NCI-H460 (cell line): ENCODE measurements at places on chromosomes 5 and 9.
A peak's percentile ranks its signal among the peaks of the same experiment; 100 is the strongest.

DNA sequence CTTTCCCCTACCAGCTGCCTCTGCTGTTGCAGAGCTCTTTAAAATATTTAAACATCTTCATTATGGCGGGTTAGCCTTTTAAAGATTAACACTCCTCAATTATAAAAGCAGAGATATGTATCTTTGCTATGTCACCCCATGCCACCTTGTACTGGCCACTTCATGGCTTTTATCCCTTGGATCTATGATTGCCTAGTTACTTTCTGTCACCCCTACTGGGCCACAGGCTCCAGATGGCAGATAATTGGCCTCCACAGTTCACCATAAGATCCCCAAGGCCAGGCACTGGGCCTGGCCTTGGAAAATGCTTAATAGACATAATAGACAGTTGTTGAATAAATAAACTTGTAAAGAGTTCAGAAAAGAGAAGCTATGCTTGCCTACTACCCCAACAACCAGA, 142.0 kb upstream of the SHB start:
- DNase-seq, result no peak

- no peak for DNase-seq
These were observed 110.8 kb downstream of the HMHB1 start for GRCh38 chr5:143922718-143923117.

DNA sequence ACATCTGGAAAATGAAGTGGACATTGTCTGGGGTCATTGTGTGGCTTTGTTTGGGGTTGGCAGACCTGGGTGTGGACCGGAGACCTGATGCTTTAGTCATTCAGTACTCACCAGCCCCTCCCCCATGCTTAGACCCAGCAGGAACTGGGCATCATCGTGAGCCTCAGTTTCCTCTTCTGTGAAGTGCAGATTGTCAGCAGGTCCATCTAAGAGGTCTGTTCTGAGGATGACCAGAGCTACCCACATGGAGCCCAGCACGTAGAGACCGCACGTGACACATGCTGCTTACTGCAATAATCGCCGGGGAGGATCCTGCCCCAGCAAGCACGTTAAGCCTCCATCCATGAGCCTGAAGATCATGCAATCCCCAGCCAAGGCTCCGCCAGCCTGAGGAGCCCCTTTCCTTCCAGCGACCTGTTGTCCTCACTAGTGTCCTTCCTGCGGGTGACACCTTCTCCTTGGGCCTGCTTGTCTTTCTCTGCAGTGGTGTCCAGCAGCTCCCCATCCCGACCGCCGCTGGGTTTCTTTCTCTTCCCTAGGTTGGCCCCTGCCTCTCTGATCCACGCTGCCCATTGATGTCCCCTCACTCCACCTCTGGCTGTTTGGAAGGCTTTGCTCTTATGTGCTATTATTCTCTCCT, 26.7 kb upstream of the IRX4 start:
- DNase-seq, result no peak

DNA sequence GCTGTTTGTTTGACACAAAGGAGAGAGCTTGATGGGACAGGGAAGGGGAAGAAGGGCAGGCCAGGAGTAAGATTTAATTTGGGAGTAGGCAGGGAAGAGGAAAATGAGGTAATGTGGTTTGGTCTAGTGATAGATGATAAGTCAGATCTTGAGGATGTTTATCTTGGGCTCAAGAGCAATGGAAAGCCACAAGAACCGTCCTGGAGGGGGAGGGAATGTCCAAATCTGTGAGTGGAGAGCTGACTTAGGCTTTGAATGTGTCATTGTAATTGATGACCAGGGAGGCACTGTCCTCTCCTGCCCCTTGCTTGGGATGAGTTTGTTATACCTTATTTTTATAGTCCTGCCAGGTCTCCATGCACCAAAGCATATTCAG, 37.5 kb downstream of the MAMDC2 start:
- no peak for DNase-seq

DNA sequence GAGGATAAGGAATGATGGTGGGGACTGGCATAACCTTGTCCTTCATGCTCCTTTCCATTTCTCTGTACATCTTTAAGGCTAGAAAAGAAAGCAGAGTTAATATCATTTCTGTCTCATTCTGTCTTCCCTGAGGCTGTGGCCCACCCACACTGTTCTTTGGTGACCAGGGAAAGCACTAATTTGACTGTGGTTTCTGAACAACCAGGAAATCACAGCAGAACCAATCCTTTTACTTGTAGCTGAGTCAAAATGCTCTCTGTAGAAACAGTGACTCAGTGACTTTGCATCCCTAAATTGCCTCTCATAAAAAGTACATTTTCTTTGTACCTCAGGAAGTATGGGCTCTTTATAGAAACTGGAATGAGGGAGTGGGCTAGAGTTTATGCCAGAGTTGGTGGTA, 28.1 kb downstream of the IL33 start:
- no peak for DNase-seq

- DNase-seq, result no peak
These were observed 169.4 kb downstream of the IRX2 start for GRCh38 chr5:2582106-2582505.

DNA sequence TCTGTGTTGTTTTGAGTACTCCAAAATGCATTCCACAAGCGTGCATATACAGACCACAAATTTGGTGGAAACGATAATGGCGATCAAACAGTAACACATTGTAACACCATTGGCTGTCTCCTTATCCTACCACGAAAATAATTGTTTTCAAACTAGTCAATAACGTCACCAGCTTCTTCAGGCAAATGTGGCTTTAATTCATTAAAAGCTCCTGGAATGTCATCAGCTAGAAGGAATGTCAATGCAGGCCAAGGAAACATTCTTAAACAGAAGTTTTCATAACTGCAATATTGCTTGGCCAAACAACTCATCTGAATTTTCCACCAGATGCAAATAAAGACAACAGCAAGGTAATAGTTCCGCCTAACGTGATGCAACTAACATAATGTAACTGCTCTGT, 71.6 kb upstream of the XPA start:
- DNase-seq, result no peak

GRCh38 chr5:164651546-164652275, 1146.3 kb downstream of the MAT2B start:
- DNase-seq, result no peak

DNA sequence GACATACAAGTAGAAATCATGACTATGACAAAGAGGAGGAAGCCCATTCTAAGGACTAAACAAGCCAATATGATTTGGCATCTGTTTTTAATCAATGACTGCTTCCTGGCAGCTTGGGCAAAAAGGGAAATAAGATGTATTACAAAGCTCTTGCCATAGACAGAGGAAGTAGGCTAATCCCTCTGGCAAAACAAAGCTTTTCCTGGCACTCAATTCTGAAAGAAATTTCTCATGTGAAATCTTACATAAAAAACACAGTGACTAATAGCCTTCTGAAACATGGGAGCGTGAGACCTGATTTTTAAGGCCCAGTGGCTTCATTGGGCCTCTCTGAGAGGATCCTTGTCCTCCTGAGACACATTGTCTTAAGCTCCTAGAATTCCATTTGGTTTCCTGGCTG, 93.6 kb downstream of the COL23A1 start:
- DNase-seq, result no peak

- DNase-seq, result no peak
These were observed 184.9 kb downstream of the SMC2 start for GRCh38 chr9:104278929-104279496.

GRCh38 chr5:68277431-68277830, 61.9 kb downstream of the PIK3R1 start:
- no peak for DNase-seq

DNA sequence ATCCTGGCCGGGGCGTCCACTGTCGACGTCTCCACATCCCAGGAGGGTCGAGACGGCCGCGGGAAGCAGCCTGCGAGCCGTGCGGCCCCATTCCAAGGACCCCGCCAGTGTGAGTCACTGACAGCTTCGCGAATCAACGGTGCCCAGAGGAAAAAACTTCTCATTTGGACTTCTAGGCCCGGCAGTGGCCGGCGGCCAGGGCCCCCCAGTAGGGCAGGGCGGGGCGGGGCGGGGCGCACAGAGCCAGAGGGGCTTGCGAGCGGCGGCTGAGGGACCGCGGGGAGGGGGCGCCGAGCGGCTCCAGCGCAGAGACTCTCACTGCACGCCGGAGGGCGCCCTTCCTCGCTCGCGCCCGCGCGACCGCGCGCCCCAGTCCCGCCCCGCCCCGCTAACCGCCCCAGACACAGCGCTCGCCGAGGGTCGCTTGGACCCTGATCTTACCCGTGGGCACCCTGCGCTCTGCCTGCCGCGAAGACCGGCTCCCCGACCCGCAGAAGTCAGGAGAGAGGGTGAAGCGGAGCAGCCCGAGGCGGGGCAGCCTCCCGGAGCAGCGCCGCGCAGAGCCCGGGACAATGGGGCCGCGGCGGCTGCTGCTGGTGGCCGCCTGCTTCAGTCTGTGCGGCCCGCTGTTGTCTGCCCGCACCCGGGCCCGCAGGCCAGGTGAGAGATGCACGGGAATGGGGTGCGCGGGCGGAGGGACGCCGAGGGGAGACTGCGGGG, at the start of gene F2R:
TSS of gene F2R (plus strand) at position 391 of the 720 bp plus-strand sequence. CDS start at position 573, 182 bp downstream.
- DNase-seq, result peak; percentile 17

- no peak for DNase-seq
These were observed 114.9 kb downstream of the PDZD2 start for GRCh38 chr5:31753700-31754357.

DNA sequence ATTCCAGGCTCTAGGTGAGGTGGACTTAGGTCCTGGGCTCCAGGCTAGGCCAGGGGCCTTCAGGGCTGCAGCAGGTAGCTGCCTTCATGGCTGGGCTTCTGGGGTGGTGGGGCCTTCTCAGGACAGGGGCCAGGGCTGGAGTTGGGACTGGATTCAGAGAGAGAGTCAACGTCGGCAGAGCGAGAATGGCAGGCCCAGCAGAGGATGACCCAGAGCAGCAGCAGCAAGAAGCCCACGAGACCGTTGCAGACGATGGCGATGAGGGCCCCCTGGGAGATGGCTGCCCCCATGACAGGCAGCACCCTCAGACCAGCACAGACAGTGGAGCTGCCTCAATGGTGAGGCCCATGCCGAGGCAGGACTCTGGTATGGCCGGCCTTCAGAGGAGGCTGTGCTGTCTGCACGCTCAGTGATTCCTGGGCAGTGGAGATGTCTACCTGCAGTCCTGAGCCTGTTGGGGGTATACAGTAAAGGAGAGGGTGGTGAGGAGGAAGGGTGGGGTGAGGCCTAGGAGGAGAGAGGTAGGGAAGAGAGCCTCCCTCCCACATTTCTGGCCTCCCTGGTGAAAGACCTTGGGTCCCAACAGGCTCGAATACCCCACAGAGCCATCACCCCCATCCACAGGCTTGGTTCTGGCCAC, 1.3 kb downstream of the ENHO start:
- no peak for DNase-seq

GRCh38 chr9:14515571-14516198, 177.5 kb downstream of the ZDHHC21 start:
- DNase-seq, result no peak

DNA sequence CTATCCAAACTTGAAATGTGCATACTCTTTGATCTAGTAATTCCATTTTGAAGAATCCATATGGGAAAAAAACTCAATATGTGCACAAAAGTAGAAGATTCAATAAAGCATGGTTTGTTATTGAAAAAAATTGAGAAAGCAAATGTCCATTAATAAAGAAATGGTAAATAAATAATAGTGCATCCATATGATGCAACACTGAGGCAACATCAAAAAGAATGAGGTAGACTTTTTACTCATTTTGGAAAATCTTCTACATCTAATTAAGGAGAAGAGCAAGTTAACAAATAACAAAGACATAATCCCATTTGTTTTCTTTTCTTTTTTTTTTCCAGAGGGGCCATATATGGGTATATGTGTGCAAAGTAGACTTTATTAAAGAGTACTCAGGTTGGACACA, 52.5 kb upstream of the FST start:
- no peak for DNase-seq

- DNase-seq, result no peak
These were observed 591.8 kb upstream of the CLINT1 start for GRCh38 chr5:158450751-158451171.

- DNase-seq, result no peak
These were observed 126.8 kb downstream of the PDE8B start for GRCh38 chr5:77337246-77337645.

GRCh38 chr5:141431286-141431685, 979 bp downstream of the PCDHGA12 start:
- DNase-seq, result no peak

- no peak for DNase-seq
These were observed 56.6 kb downstream of the GNAQ start for GRCh38 chr9:77975036-77975435.

- peak; percentile 47 for DNase-seq
These were observed 3.9 kb downstream of the EXOC3 start for GRCh38 chr5:446883-447263.

- DNase-seq, result no peak
These were observed 85.7 kb upstream of the ARRDC3 start for GRCh38 chr5:91468651-91469422.

GRCh38 chr5:124645396-124645795, 101.0 kb downstream of the ZNF608 start:
- DNase-seq, result no peak

DNA sequence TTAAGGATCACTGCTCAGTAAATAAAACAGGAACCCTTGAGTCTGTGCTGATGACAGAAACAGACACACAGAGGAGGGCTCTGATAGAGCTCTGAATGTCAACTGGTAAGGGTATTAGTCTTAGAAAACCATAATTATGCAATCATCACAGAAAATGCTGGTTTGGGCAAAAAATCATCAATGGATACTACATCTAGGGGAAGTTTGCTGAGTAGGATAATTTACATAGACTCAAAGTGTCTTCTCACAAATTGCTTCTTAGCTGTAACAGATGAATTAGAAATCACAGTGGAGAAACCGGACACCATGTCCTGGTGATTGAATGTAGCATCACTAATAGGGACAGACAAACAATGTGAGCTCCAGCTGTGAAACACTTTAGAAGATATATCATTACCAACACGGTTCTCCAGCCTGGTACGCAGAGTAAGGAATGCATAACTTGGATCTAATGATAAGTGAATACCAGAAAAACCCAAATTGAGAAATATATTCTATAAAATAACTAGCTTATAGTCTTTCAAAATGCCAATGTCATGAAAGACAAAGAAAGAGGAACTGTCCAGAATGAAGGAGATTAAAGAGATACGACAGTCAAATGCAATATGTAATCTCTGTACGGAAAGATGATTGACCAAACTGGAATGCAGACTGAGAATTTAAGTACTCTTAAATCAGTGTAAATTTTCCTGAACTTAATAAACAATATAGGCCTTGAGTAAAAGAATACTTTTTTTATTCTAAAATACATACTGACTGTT, 17.3 kb downstream of the CHD1 start:
- no peak for DNase-seq

DNA sequence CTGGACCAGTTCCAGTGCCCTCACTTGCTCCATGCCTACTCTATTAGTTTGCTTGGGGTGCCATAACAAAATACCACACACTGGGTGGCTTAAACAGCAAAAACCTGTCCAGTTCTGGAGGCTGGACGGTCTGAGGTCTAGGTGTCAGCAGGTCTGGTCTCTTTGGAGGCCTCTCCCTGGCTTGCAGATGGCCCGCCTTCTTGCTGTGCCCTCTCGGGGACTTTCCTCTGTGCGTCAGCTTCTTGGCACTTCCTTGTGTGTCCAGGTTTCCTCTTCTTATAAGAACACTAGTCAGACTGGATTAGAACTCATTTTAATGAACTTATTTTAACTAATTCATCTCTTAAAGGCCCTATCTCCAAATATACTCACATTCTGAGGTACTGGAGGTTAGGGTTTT, 97.2 kb downstream of the CARTPT start:
- no peak for DNase-seq

GRCh38 chr9:115983366-115983765, 170.2 kb upstream of the PAPPA start:
- no peak for DNase-seq
